ENCODE measurements at places on chromosomes 3 and 15. TPM values are rescaled to one million over a fixed set of nuclear protein-coding genes. Genes with fewer than 3 reads are reported as not detected.

The INKA1 gene
- 2.0 TPM for total RNA-seq

The MITF gene
- total RNA-seq: 8.1 TPM

The ACP3 gene
- total RNA-seq: 0.26 TPM

The ABHD17C gene
- total RNA-seq: 35.2 TPM

The BTBD1 gene
- 55.3 TPM for total RNA-seq

The ASB14 gene
- total RNA-seq: not detected

The DIS3L gene
- total RNA-seq: 33.5 TPM

The MUC13 gene
- 8.7 TPM for total RNA-seq

The NANOGP8 gene
- total RNA-seq: not detected

The BOC gene
- total RNA-seq: 8.2 TPM

The GOLGA8S gene
- total RNA-seq: 0.09 TPM

The CAMK2N2 gene
- 1.3 TPM for total RNA-seq

The NDUFAF3 gene
- 65.5 TPM for total RNA-seq

The LMAN1L gene
- not detected for total RNA-seq

The HMG20A gene
- 31.1 TPM for total RNA-seq

The FBXO40 gene
- total RNA-seq: not detected

The KBTBD13 gene
- total RNA-seq: not detected

The SPATA12 gene
- 0.46 TPM for total RNA-seq

The STRIT1 gene
- not detected for total RNA-seq

The ZKSCAN7 gene
- not detected for total RNA-seq

The TM6SF1 gene
- not detected for total RNA-seq

The SERPINI2 gene
- not detected for total RNA-seq

The CRABP1 gene
- 1.8 TPM for total RNA-seq

The CADM2 gene
- 0.21 TPM for total RNA-seq

The COX17 gene
- total RNA-seq: 97.5 TPM

The OCA2 gene
- total RNA-seq: 0.18 TPM

The SH3GL3 gene
- 0.46 TPM for total RNA-seq

The ACKR4 gene
- not detected for total RNA-seq

The PYDC2 gene
- not detected for total RNA-seq

The TRH gene
- total RNA-seq: not detected

The POLQ gene
- total RNA-seq: 6.3 TPM

The CCRL2 gene
- 0.12 TPM for total RNA-seq

The SLC28A2 gene
- total RNA-seq: not detected

The FANCD2OS gene
- not detected for total RNA-seq

The TP63 gene
- total RNA-seq: 0.70 TPM

The ANKRD34C gene
- total RNA-seq: not detected

The ALPK3 gene
- 0.11 TPM for total RNA-seq

The CEMIP gene
- 2.2 TPM for total RNA-seq

The ISLR gene
- total RNA-seq: 0.14 TPM

The PAK2 gene
- total RNA-seq: 41.3 TPM

The RPS17 gene
- total RNA-seq: 3,988 TPM

The HYAL1 gene
- total RNA-seq: 0.50 TPM

The CHRM5 gene
- total RNA-seq: not detected

The CYP8B1 gene
- total RNA-seq: not detected

The TMCO5A gene
- not detected for total RNA-seq

The COL6A5 gene
- not detected for total RNA-seq

The GPR160 gene
- 2.2 TPM for total RNA-seq

The NUSAP1 gene
- 70.0 TPM for total RNA-seq

The PLSCR2 gene
- total RNA-seq: not detected

The ZNF620 gene
- total RNA-seq: 1.8 TPM

The GOLGA6A gene
- 0.08 TPM for total RNA-seq

The SLC35G2 gene
- total RNA-seq: 35.1 TPM

The UROC1 gene
- not detected for total RNA-seq

The TM4SF1 gene
- 2,057 TPM for total RNA-seq

The FAH gene
- 35.3 TPM for total RNA-seq

The STARD9 gene
- 1.4 TPM for total RNA-seq

The PLSCR5 gene
- not detected for total RNA-seq

Data from A549 treated with RU486 at 1 μM for 4 hours (cell line).